ENCODE measurements at places on chromosomes 7 and 10.

GRCh38 chr10:110858297-110858934, 13.3 kb upstream of the PDCD4 start:
- no peak for DNase-seq

DNA sequence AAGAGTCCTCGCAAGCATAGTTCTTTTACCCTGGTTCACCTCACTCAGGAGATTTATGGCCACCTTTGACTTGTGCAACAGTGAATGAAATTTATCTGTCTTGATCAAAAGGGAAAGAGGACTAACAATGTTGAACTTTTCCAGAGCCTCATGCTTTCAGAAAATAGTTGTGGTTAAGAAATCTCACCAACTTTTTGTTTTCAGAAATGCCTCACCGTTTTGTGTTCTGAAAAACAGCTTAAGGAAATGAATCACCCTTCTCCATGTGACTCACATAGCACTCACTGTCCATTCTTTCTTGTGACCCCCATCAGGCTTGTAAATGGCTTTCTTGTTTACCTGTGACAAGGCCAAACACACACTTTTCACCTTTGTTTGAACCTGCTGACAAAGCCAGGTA, 148.6 kb upstream of the FAM3C start:
- DNase-seq = no peak

DNA sequence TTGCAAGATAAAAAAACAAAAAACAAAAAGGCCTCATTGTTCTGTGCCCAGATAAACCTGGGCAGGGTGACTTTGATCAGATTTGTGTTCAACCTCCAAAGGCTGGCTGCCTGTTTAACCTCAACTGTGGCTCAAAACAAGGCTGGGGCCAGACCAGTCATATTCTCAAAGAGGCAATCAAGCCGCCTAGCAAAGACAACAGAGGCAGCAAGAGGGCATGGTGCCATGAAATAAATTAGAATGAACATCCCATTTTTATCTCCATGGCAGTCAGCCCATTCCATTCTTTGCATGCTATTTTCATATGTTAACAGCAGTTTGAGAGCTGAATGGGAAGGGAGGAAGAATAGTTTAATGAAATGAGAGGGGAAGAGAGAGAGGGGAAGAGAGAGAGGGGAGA, 1150.3 kb downstream of the TYW1 start:
- DNase-seq = no peak

GRCh38 chr7:22920672-22921071, 93.3 kb downstream of the HYCC1 start:
- no peak for DNase-seq

GRCh38 chr10:6146013-6146785, 56.5 kb upstream of the PFKFB3 start:
- DNase-seq = no peak

- no peak for DNase-seq
Measured at GRCh38 chr10:34941471-34942357, 126.6 kb upstream of the PARD3 start.

DNA sequence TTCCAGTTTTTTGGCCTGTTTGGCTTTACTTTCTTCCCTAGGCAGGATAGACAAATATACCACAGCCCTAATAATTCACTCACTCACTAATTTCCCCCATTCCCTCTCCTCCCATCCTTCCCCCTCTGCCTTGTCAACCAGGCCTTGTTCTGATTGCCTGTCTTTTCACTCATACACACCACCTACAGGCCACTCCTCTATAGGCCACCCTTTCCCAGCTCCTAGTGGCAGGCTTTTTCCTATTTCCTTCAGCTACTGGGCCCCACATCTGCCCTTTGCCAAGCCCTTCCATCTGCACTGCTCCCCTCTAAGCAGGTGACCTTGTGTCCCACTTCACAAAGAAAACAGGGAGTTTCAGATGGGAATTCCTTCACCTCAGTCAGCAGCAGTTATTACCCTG, 59.8 kb upstream of the MSRB2 start:
- DNase-seq = no peak

- no peak for DNase-seq
Measured at GRCh38 chr7:37537439-37537838, 88.8 kb upstream of the ELMO1 start.

GRCh38 chr7:133452577-133452976, 199.7 kb downstream of the EXOC4 start:
- DNase-seq = no peak

- DNase-seq = no peak
Measured at GRCh38 chr7:142813226-142813625, 41.6 kb upstream of the EPHB6 start.

GRCh38 chr10:97922022-97922758, 72.5 kb downstream of the GOLGA7B start:
- DNase-seq = no peak

GRCh38 chr10:65891073-65891981, 1034.5 kb upstream of the LRRTM3 start:
- DNase-seq = no peak

DNA sequence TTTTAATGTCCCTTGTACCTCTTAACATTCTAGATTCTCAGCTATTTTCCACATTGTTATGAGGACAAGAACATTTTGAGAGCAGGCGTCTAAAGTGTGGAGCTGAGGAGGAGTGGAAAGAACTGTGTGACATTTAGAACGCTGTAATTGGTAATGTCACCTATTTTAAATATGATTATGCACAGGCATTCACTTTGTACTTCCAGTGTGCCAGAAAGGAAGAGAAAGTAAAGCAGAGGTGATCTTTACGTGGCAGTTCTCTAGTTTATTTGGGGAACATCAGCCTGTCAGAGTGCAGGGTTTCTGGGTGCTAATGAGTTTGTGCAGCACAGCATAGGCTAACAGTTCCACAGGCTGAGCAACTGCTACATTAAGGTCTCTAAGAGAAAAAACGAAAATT, 498.4 kb upstream of the POM121L12 start:
- no peak for DNase-seq

DNA sequence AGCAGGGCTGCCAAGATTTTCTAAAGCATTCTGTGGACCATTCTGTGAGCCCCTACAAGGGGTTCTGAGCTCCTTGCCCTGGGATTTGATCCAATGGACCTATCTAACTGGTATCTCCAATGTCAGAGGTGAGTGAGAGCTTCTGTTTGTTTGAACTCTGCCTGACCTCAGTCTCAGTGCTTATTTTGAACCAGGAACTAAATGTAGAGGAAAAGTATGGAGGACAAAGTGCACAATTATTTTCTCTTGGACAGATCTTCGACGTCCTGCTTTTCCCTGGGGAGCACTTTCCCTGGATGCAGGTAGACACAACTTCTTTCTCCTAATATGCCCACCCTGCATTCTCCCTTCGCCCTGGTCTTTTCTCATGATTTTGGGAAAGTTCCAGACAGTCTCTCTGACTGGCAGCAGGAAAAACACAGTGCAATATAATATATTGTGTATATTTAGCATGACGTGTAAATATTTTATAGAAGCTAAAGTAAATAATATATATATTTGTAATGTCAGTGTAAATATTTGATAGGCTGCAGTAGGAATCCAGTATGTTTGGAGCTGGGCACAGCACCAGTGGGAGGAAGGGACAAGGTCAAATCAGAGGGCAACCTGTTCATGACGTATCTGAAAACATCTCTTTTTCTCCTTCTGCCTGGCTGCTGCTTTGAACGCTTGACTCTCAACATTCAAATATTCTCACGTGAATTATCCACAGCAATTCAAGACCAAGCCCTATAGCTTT, 184.0 kb upstream of the LYZL1 start:
- DNase-seq = no peak

DNA sequence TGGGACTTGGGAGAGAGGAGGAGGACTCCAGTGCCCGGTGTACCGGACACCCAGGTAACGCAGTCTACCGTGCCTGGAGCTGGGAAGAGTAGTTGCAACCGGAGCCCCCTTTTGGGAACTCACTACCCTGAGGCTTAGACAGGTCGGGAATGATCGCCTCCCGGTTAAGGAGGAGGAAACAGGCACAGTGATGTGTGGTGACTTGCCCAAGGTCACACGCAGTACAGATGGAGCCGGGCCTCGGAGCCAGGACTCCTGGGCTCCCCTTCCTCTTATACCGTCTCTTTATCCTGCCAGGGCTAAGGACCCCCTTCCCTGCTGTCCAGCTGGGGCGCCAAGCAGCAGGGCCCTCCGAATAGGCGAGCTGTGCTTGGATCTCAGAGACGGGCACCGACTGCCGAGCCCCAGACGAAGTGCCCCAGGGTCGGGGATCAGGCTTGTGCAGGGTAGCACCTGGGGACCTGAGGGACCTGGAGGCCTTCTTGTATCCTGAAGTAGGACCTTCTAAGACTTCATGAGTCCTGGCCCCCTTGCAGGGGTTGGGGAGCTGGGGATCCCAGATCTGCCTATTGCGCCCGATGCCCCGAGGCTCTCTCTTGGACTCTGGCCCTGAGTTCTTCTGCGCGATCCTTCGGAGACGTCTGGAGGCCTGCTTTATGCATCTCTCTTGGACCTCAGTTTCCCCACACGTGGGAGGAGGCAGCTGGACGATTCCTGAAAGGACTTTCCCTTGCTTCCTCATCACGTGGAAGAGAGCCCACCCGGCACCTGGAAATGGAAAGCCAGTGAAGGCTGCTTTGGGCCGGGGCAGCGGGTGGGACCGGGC, 767 bp upstream of the CYP26A1 start:
- no peak for DNase-seq

DNA sequence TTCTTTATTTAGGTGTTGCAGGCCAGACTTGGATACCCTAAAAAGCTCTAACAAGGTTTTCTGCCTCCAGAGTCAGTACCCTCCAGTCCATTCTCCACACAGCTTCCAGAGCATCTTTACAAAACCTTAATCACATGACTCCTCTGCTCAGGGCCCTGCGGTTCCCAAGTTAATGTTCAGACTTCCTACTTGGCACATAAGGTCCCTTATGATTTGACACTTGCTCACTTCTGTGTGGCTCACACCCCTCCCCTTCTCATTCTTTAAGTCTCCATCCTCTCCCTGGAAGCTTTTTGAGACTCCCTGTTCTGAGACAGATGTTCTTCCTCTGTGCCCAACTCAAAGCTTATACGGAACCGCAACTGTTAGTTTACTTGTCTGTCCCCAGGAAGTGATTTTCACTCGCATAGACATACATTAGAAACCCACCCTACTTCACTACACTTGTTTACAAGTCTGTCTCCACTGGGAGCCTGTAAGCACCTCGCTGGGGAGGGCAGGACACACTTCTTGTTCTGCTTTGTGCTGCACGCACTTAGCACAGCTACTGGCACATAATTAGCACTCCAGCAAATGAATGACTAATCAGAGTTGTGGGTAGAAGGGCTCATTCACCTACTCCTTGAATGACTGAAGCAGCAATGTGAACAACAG, 154.3 kb upstream of the LAMB4 start:
- DNase-seq = no peak

GRCh38 chr10:52486840-52487611, 172.9 kb downstream of the DKK1 start:
- DNase-seq = no peak

DNA sequence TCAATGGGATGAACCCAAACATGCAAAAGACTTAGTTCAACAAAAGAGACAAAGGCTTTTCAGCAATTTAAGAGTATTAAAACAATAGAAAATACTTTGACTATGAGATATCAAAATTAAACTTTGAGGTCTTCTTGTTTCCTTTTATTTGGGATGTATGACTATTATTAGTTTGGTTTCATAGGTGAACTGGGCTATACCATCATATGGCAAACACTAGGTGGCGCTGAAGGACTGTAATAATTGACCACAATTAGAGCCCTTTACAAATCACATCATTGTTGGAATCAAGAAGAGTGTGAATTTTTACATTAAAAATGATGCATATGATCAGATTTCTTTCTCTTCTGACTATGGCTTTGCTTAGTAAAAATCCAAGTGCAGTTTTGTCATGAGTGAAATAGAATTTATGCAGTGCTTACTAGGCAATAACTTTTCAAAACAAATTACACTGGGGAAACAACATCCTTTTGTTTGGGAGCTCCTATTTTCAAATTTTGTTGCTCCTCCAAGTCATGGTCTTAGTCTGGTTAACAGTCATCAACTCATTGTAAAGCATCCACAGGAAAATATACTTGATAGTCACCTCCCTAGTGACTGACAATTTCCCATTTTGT, 14.7 kb upstream of the NXPH1 start:
- peak; percentile 44 for DNase-seq
